ENCODE measurements at places on chromosomes 5 and 9.

- no peak for DNase-seq
Measured at GRCh38 chr5:33761139-33761538, 130.7 kb downstream of the ADAMTS12 start.

DNA sequence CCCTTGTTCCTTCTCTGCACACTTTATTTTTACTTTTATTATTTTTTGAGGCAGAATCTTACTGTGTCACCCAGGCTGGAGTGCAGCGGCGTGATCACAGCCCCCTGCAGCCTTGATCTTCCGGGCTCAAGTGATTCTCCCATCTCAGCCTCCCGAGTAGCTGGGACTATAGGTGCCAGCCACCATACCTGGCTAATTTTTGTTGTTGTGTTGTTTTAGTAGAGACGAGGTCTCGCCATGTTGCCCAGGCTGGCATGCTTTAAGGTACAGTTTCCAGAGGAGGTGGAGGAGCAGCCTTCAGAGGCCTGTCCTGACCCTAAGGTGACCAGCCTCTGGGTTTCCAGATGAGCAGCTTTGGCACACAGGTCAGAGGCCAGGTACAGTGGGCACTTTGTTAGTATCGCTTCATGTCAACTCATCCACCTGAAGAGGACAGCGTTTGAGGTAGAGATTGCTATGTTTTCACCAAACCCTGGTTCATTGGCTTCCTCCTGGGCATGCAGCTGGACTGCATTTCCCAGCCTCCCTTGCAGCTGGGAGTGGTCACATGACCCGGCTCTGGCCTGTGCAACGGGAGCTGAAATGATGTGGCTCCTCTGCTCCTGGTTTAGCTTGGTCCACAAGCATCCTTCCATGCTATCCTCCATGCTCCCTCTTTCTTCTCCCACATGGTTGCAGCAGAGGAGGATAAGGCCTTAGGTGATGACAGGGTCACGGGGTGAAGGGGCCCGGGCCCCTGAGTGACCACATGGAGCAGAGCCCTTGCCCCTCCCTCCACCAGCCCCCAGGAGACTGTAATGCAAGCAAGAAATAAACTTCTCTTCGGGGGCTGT is 139.3 kb upstream of the IER5L start:
- DNase-seq: no peak

GRCh38 chr5:35203403-35203802 is 26.9 kb downstream of the PRLR start:
- no peak for DNase-seq

DNA sequence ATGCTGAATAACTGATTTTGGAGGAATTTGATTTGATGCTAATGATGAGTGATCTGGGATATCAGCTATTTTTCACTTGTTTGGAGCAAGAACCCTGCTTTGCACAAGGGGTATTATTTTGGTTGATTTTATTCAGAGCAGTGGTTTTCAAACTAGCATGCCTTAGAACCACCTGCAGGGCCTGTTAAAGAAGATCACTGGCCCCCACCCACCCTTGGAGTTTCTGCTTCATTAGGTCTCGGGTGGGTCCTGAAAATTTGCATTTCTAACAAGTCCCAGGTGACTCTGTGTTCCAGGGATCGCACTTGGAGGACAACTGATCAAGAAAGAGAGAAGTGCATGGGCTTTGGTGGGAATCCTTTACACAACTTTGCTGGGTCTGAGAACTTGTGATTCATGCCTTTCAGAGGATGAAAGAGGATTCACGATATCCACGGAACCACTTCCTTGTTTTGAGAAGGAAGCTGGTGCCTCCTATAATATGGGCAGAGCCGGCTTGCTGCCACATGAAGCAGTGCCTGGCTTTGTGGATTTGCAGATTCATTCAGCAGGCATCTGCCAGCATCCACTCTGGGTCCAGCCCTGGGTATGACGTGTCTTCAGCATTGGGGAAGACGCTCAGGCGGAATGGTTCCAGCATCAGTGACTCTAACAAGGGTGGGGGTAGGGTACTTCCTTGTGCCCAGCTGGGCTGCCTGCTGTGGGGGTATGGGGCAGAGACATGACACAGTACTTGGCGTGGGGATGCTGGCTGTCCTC is 106.6 kb upstream of the PITX1 start:
- DNase-seq: peak; percentile 38

GRCh38 chr5:145978708-145979107 is 42.3 kb downstream of the SH3RF2 start:
- DNase-seq: no peak

DNA sequence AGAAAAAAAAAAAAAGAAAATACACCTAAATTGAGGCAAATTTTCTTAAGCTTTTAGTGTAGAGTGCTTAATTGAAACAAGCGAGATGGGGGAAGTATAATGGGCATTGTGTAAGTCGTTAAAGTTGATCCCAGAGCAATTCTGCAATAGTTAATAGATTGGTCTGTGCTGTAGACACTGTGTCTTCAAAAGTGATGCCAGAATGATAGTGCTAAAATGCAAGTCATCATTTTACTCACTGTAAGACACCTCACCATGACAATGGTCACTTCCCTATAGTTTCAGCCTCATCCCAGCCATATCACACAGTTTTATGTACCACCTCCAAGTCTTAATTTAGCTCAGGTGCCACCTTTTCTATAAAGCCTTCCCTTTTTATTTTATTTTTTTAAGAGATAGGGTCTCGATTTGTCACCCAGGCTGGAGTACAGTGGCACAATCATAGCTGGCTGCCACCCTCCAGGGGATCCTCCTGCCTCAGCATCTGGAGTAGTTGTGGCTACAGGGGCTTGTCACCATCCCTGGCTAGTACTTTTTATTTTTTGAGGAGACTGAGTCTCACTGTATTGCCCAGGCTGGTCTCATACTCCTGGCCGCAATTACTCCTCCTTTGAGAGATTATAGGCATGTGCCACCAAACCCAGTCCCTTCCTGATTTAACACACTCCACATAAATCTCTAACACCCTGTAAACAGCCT is 6.2 kb downstream of the COX7C start:
- no peak for DNase-seq

DNA sequence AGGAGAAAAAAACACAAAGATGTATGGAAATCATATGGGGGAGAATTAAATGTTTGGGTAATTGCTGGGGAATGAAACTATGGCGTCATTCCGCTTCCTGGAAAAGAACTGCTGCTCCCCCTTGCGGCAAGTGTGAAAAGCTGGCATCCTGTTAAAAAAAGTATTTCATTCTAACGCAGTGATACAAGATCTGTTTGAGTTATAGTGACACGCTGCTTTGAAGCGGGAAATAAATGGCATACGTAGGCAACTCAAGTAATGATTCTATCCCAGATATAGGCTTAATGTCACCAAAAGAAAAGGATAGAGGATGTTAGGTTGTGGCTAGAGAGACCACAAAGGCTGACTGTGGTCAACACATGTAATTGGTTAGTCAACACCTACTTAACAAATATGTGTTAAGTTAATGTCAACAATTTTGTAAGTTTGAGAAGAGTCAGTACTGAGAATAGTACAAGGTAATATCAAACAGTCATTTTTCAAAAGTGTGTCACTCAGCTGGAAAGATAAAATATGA is 70.2 kb upstream of the ALDH1A1 start:
- peak; percentile 36 for DNase-seq

DNA sequence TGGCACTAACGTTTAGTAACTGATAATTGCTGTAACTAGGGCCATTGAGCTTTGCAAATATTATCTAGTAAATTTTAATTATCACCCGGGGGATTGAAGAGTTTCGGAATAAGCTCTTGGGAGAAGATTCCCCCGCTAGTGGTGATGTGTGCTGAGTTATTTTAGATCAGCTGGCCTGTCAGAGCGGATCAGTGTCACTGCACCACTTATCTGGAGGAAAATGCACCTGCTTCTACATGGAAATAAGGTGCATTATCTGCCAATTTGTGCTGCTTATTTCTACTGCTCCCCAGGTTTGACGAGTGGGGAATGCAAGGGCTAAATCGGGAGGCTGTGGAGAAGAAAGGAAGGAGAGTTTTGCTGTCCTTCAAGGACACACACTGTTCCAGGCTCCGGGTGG is 518.6 kb downstream of the TLE4 start:
- no peak for DNase-seq

GRCh38 chr5:132100672-132101261 is 27.2 kb downstream of the CSF2 start:
- DNase-seq: no peak

DNA sequence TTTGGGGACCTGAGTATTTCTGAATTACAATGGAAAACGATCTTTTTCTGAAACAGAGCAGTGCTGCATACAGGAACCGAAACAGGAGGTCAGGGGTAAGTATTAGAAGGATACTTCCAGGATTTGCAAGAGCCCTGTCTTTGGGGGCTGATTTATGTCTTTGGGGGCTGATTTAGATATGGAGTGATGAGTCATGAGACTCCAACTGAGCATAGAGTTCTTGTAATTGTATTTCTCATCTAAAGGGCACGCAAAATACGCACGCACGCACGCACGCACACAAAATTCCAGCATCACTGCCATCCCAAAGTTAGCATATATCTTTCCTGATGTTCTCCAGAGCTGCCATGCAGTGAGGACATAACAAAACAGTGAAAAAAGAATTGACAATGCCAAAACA is 414.8 kb upstream of the CCNH start:
- peak; percentile 3 for DNase-seq

GRCh38 chr9:36128349-36128748 is 8.2 kb upstream of the GLIPR2 start:
- DNase-seq: no peak

GRCh38 chr9:93207326-93207814 is 23.4 kb downstream of the WNK2 start:
- peak; percentile 17 for DNase-seq

DNA sequence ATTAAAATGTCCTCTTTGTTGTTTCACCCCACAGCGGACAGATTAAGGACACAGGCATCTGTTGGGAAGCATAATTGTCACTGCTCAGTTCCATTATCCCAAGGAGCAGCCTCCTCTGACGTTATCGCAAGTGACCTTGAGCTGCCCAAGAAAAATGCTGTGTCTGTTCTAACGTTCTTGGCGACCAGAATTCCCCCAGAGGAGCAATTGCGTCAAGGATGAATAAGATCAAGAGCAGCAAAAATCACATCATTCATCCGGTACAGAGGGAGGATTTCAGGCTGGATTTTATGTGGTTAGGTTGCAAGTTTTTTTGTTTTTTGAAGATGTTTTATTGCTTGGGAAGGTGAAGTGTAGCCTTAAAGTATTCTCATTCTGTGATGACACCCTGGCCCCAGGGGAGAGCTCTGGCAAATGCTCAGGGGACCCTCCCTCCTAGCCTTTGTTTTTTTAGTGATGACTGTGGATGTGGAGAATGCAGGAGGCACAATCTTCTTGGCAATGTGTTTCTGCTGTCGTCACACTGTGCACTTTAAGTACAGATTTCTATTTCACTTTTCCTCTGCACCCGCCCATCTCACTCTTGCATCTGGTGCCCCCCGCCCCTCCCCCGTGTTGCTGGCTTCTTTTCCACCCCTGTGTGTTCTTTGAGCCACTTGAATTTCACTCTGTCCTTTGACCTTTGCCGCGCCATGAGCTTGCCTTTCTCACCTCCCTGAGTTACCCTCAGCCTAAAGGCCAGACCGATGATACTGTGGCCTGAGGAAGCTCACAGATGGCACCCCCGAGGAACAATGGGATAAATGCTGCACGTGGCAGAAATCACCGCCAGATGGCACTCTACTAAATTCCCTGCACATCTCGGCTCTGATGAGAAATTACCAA is 308.5 kb downstream of the RAB3C start:
- DNase-seq: peak; percentile 99

GRCh38 chr5:113167985-113168384 is 191.4 kb downstream of the DCP2 start:
- DNase-seq: no peak

DNA sequence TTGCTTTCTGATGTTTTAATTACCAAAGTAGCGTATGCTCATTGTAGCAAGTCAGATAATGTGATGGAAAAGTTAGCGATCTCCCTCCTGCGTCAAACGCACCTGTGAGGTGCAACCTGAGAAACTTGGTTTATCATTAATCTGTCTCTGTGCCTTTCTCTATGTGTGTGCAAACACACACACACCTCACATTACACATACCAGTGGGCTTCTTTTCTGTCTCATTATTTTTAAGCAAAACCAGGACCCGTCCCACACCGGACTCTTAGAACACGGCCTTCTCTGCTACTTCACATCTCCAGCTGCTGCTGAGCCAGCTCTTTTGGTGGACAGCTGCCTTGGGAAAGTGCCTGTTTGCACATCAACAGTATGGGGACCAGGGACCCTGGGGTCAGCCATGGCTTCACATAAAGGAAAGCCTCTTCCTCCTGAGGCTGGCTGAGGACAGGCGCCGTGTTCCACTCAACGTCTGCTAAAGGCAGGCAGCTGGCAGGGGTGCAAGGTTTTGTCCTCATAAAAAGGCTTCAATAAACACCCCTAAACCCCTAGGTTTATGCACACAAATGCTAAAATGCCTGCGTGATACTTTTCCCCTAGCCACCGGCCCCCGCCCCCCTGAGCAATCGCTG is 44.2 kb downstream of the MRPL36 start:
- DNase-seq: no peak

GRCh38 chr5:149719666-149720065 is 10.4 kb upstream of the PPARGC1B start:
- DNase-seq: no peak

GRCh38 chr9:135926402-135927194 is 19.3 kb upstream of the CAMSAP1 start:
- DNase-seq: no peak

DNA sequence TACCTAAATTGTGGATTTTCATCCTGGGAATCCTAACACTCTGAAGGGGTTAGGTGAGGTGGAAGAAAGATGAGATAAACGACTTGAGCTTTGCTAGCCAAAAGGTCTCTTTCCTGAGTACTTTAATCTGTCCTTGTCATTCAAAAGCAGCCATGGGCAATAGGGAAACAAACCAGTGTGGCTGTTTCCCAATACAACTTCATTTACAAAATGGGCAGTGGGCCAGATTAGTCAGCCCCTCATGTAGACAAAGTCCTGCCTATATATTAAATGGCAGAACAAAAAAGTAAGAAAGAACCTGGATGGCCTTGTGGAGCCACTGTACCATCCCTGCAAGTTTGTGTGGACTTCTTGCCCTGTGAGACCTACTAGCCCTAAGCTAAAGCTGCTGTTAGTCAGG is 51.0 kb upstream of the NFIL3 start:
- peak; percentile 21 for DNase-seq

- DNase-seq: no peak
Measured at GRCh38 chr5:52007230-52007858, 624.1 kb downstream of the ISL1 start.

DNA sequence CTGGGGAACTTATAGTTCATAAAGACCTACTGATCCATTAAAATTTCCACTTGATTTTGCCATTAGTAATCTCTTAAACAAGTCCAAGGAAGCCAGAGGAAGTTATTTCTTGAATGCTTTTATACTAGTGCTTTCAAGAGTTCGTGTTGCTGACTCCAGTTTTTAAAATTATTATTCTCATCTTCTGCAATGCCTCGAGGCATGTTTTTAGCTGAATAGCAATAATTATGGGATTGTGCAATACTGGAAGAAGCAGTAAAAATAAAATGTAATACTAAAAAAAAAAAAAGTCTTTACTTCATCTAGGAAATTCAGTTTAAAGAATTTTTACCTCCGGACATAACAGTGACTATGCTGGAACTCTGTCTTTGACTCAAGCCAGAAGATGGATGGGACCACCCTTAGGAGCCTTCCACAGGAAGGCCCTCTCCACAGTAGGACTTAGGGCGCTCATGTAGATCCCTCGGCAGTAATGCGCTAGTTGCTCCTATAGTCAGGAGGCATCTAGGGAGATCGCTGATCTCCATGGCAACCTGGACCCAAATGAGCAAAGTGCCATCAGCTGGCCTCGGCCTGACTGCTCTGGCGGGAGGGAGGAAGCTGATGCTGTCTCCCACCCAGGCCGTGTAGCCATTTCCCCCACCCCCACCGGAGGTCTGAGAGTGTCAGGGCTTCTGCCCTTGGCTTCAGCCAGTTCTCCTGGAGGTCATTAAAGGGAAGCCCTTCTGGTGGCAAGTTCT is 56.7 kb downstream of the DAPK1 start:
- no peak for DNase-seq

GRCh38 chr5:131758520-131758900 is 38.3 kb downstream of the FNIP1 start:
- DNase-seq: no peak

All from skeletal muscle cell (primary cell).